Stimulated activated CD4-positive, alpha-beta T cell treated with anti-CD3 and anti-CD28 coated beads, Interleukin-1b, Interleukin-23, amount 100 ng/mL, for 4 hours (primary cell): ENCODE measurements at places on chromosomes 7 and 10.

GRCh38 chr10:73965890-73966768 lies 31.8 kb upstream of the VCL start:
- DNase-seq: no peak

DNA sequence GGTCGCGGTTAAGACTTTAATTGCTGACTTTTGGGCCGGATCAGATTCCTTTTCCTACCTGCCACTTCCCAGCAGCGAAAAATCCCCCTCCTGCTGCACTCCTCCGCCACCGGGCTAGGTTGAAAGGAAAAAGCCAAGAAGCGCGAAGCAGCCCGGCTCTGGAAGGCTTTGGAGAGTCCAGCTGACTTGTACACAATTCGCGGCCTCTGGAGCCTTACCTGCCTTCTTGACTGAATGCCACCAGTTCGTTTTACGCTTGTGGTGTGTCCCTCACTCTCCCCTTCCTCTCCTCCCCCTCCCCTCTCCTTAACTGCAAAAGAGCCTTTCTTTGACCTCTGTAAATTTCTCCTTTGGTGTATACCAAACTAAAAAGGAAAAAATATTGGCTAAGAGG lies 2.7 kb upstream of the FEZF1 start:
- DNase-seq: no peak

DNA sequence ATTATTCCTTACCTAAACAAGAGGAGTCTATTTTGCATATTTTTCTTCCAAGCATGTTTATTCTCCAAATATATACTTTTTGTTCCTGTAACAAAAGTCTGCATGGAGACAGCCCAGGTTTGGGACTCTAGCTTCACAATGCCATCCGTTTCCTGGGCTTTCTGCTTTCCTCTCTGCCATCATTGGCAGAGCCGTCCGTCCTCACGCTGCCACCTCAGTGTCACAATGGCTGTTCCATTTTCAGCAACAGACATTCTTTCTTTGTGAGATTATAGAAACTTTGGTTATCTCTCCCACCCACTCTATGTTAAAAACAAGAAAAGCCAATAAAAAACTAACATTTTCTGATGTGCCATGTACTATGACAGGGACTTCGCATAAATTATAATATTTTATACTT lies 825.2 kb downstream of the REEP3 start:
- no peak for DNase-seq

DNA sequence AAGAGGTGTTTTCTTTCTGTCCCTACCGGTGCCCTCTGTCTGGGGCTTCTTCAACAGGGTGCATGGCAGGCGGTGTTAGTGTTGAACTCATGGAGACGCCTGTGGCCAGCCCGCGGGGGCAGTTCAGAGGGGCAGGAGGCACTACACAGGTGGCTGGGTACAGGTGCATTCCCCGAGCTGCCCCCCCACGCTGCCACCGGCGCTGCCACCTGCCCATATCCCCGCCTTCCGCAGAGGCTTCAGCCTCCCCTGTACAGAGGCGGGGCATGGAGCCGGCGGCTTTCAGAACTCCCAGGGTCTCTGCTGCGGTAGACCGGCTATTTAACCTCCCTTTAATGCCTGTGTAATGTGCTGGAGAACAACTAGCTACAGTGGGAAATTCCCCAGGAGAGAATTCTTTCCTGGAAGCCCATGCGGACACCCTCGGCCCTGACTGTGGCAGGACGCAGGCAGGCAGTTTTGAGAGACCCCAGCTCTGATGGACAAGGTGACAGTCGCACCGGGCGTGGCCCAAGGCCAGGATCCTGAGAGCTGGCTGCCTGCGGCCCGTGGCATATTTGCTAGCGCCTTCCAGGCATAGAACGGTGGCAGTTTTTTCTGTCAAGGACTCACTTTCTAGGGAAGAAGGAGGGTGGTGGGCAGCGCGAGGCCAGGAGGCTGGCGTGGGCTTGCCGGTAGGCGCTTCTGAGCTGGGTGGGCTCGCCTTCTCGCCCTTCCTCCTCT lies 53.7 kb upstream of the ZNF32 start:
- no peak for DNase-seq

DNA sequence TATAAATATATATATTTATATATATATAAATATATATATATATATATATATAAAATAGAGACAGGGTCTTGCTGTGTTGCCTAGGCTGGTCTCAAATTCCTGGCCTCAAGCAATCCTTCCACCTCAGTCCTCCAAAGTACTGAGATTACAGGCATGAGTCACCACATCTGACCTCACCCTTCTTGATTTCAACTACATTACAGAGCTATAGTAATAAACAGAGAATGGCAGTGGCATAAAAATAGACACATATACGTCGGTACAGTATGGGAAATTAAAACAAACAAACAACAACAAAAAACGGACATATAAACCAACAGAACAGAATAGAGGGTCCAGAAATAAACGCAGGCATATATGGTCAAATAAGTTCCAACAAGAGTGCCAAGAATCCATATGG lies 77.6 kb upstream of the PPP1R3A start:
- no peak for DNase-seq

DNA sequence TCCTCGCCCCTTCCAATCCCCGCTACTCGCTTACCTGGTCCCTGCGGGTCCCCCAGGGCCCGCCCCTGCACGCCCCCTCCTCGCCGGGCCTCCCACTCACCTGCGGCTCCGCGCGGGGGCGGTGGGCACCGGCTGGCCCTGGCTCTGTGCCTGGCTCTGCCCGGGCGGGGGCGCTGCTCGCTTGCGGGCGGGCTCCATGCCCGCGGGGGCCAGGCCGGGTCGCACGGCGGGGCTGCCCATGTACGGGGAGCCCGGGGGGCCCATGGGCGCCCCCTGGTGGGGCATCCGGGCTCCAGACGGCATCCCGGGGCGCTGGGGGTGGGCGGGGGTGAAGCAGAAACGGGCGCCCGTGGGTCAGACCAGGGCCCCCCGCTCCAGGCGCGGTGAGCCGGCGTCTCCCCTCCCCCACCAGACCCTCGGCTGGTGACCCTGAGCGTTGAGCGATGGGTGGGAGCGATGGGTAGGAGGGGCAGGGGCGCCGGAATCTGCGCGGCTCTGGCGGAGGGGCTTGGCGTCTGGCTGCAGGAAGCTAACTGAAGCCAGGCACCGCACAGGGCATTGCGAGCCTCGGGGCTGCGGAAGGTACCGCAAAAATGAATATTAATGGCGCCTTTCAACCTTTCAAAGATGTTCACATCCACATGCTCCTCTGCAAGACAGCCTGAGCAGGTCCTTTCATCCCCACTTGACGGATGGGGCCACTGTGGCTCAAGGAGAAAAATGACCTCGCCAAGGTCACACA lies 3.0 kb downstream of the SMARCD3 start:
- no peak for DNase-seq

DNA sequence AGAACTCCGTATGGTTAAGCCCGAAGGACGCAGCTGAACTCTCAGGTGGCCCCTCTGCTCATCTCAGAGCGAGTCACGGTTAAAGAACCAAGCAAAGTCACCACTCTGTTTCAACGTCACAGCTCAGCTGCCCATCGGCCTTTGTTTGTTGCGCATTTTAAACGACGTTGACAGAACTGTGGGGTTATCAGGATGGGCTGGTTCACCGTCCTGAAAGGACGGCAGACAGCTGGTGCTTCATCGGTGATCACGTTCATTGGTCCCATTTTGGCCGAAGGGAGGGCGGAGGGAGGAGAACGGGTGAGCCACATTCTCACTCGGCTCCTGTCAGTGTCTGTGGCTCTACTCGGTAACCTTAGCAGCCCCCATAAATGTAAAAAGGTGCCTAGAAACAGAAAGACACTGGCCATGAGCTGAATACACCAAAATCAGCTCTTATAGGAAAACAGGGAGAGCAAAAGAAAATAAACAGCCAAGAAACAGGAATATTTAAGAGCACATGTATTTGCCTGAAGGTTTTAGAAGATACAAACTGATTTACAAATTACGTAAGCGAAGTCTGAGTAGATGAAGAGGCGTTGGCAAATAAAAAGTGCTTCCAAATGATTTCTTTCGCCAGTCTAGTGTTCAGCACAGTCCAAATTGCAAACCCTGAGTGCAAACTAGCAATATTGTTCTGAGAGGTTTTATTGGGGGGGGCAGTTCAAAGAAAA lies 8.4 kb downstream of the PRKAG2 start:
- DNase-seq: no peak

DNA sequence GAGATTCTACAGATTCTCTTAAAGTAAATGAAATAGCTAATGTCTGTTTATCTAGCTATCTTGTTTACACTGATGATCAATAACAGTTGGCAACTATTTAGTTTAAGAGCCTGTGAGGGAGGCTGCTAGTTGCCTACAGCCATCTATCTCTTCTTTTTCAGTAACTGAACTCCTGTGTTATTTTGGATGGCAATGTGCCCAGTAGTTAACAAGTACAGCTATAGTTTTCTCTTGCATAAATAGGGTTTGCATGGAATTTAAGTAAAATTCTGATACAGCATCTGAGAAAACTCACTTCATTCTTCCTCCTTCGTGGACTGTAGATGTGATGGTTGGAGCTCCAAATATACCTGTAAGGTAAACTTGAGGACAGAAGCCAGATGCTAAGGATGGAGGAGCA lies 219.5 kb upstream of the POT1 start:
- no peak for DNase-seq

DNA sequence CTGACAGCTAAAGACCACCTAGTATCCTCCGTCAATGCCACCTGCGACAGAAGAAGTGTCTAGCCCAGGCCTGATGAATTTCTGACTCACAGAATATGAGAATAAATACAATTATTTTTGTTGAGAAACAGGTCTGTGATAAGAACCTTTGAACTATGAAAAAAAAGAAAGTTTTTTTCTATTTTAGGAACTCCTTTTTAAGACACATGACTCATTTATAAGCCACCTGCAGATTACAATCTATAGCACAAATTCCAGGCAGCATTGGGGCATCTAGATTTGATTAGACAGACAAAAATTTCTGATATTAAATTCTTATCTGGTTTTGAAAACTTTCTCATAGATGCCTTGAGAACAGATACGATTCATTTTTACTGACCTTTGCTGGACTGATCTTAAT lies 256.7 kb upstream of the LYZL1 start:
- DNase-seq: no peak

- DNase-seq: no peak
These were observed 3.0 kb upstream of the EPHB6 start for GRCh38 chr7:142851919-142852318.

DNA sequence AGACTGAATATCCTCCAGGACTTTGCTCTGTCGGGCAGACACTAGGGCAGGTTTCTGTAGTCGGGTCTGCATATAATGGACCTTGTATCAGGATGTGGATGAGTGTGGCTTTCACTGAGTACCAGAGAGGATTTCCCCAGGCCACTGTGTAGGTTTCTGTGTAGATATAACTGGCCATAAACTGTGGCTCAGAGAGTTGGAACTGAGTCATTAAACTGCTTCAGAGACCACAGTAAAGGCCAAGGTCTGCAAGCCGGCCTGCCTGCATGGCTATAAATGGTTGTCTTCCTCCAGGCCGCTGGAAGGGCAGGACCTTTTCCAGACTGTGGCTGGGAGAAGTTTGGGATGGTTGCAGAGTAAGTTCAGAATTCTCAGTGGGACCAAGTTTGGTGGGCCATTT lies 16.9 kb downstream of the ZNF92 start:
- no peak for DNase-seq

GRCh38 chr10:25113191-25114035 lies 61.4 kb upstream of the GPR158 start:
- DNase-seq: peak; percentile 5
